ENCODE measurements at places on chromosomes 6 and 20.

DNA sequence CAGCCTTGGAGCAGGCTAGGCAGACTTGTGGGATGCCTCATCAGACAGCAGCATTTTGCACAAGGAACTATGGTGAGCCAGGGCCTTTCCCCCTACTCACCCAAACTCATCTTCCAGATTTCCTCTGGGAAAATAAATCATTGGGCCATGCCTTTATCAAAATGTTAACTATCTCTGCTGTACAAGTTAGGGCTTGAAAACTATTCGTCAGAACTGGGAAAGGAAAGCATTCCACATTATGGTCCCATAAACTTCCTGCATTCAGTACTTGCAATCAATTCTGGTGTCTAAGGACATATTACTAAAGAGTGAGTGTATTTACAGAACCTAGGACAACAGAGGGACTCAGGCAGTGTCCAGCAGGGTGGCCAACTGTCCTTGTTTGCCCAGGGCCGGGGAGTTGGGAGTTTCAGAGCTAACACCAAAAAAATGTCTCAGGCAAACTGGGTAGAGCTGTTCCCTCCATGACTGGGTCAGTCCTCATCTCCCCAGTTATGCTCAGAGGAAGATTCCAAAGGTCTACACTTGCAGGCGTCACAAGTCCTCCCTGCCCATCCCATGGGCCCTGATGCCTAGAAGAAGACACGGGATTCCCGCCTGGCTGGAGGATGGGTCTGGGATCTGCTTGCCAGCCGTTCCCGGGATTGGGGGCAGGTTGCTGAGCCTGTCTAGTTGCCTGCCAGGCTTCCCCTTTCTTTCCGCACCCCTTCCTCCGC lies 72.2 kb downstream of the SLC22A3 start:
- DNase-seq = no peak

GRCh38 chr6:42142118-42142835 lies at the start of gene C6orf132:
TSS of gene C6orf132 (minus strand) at chr6:42142620. CDS start at chr6:42142444, 176 bp downstream.
- DNase-seq = no peak

DNA sequence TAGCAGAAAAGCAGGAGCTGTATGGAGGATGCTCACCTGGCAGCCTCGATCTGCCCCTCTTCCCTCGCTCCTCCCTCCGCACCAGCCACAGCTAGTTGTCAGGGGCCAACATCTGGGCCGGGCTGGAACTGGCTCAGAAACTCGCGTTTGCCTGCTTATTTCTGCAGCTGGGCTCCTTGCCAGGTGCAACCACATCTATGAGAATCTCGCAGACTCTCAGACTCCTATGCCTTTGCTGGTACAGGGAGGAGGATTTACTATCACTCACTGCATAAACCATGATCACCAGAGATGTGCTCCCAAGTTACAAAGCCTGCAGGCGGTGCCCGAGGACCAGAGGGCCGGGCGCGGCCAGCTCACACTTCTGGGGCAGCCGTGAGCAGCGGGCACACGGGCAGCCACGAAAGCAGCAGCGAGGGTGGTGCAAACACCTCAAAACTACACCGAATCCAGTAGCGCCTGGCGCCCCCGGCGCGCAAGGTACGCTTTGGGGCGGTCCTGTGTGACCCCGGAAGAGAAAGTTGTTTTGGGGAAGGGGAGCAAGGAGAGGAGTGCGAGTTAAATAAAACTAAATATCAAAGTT lies 577 bp upstream of the LRRC1 start:
- peak; percentile 63 for DNase-seq

GRCh38 chr20:5168651-5169396 lies 42.0 kb downstream of the CDS2 start:
- DNase-seq = no peak

GRCh38 chr6:44010411-44011349 lies 116.6 kb downstream of the MRPL14 start:
- no peak for DNase-seq

All from central memory CD4-positive, alpha-beta T cell (primary cell).